Fibroblast of lung (primary cell): ENCODE measurements at places on chromosomes 2 and 18. TPM values are rescaled to one million over a fixed set of nuclear protein-coding genes. Genes with fewer than 3 reads are reported as not detected.

The TNFAIP6 gene
- 33.1 and 53.8 TPM in 2 replicates for total RNA-seq

DNA sequence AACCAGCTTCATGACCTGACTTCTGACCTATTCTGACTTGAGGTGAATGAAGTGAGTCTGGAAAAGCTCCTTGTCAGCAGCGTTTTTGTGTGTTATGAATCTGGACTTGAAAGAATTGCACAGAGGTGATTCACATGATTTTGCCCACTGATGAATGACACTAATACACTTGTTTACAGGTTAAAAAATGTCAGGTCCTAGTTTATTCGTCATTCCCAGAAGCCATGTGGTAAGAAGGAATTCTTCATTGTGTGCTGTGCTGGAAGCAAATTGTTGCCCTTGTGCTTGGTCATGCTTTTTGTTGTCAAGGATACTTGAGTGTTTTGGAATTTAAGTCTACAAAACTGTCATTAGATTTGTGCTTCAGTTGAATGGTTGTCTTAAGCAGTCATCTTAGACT, 15.5 kb downstream of the SEC11C start:
- H3K27ac ChIP-seq, result no peak overlapping the region
- no peak overlapping the region for H3K4me3 ChIP-seq
- H3K36me3 ChIP-seq, result no peaks in the 10 kb centered on the region
- DNase-seq, result peak; percentile 36

DNA sequence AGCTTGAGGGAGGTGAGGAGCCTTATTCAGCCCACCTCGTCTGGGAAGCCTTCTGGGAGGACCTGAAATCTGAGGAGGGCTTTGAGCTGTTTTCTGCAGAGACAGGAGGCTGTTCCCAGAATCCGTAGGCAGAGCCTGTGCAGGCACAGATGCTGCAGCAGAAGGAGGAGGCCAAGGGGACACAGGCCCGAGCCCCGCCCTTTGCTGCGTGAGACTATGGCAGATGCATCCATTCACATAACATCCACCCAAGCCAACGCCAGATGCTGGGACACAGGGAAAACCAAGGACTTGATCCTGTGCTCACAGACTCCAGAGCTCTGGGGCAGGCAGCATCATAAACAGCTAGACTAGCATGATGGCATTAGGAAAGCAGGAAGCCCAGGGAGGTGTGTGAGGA, 98.2 kb downstream of the KCNF1 start:
- H3K4me1 ChIP-seq, result no peaks in the 10 kb centered on the region
- no peak overlapping the region for H3K27ac ChIP-seq
- H3K36me3 ChIP-seq, result no peaks in the 10 kb centered on the region
- no peak overlapping the region for H3K4me3 ChIP-seq

The FAM237A gene
- not detected in 2 replicates for total RNA-seq

- DNase-seq, result no peak
- no peaks in the 10 kb centered on the region for H3K4me1 ChIP-seq
- no peak overlapping the region for H3K4me3 ChIP-seq
- H3K27me3 ChIP-seq, result no peaks in the 10 kb centered on the region
- H3K27ac ChIP-seq, result no peak overlapping the region
Measured at GRCh38 chr2:33602201-33602830, 3.2 kb upstream of the FAM98A start.
